Inflammatory macrophage (primary cell): ENCODE measurements at places on chromosomes 6 and 20.

GRCh38 chr6:43780293-43780692, 10.3 kb downstream of the VEGFA start:
- no peak for DNase-seq

DNA sequence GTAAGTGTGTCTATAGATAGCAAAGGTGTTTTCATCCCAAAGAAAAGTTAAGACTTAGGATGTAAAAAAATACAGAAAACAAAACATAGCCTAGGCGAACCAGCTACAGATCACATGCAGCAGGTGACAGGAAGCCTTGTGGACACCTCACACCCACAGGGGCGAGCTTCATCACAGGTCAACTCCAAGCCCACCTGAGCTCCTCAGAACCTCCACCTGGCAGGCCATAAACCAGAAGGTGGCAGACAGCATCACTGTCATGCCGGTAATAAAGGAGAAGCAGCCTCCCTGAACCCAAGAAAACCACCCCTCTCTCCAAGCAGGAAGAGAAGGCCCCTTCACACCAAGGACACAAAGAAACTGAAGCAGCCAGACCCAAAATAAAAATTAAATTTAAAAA, 1.0 kb downstream of the RALGAPA2 start:
- DNase-seq = no peak

GRCh38 chr6:34463299-34463698, 2.6 kb upstream of the PACSIN1 start:
- DNase-seq = no peak

DNA sequence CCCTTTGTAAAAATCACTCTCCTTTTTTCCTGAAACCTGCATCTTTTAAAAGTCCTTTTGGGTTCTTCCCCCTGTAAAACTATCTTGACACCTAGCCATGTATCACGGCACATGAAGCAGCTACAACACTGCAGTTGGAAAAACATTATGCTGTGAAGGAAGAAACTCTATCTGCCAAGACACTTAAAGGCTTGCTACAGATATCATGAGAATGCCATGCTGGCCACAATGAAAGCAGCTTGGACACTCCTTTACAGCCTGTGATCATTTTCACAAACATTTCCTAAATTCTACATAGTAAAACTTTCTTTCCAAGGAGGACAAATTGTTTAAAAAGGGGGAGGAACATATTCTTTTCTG, 31.8 kb downstream of the CNKSR3 start:
- DNase-seq = no peak

- peak; percentile 85 for DNase-seq
Observed at GRCh38 chr20:25042531-25043498, 15.1 kb downstream of the ACSS1 start.

DNA sequence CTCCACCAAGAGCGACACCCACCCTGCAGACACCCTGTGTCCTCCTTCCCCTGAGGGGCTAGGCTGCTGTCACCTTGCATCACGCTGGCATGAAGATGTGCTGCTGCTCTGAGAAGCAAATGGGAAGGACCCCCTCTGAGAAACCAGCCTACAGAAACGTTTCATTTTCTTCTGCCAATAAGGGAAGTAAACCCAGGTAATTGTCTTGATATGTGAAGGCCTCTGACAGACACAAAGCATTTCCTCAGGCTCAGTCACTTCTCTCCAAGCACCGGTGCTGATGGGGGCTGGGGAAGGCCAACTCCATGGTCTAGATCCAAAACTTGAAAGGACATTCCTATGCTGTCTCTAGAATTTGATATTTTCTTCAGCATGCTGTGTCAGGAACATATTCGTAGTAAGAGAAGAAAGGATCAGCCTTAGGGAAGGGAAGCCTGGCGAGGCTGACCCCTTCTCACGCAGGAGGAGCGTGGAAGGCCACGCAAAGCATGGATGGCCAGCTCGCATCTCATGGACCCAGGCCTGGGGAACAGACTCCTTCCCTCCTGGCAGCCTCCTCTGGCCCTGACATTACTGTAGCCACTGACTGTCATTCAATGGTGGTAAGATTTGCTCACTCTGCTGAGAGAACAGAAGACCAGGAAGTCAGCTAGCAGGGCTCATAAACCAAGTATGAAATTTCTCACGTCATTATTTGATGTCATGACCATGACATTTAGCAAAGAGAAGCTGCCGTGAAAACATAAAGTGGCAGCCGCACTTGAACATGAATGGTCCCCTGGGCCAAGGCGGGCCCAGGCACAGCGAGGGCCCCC, 20.4 kb downstream of the ACSS1 start:
- no peak for DNase-seq

GRCh38 chr20:1005452-1006027, 3.4 kb upstream of the RSPO4 start:
- peak; percentile 4 for DNase-seq

- DNase-seq = no peak
Observed at GRCh38 chr6:155584006-155584405, 128.4 kb upstream of the NOX3 start.

DNA sequence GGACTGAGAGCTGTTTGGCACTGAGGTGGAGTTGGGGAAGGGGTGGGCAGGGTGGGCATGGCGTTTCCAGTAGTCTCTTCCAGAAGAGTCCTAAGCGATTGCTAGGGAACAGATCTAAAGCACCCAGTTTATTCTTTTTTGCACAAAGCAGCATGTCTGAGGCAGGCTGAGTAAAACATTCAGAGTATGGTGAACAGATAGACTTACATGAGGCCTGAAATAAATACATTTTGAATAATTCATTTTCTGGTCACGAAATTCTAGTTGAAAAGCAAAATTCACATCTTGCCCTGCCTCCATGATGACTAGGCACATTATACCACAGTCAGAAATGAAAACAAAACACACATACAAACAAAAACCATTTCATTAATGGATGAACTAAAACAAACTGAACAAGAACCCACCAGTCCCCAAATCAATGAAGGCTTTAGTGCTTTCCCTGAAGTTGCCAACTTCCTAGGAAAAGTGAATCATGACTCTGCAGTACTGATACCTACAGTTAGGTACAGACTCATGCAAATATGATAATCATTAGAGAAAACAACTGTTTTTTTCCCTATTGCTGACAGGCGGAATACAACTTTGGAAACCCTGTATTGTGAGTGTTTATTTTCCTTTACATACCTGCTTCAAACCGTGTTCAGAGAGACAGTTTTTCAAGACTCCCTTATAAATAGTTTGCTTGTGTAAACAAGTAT, 702.9 kb upstream of the POU3F2 start:
- DNase-seq = no peak

DNA sequence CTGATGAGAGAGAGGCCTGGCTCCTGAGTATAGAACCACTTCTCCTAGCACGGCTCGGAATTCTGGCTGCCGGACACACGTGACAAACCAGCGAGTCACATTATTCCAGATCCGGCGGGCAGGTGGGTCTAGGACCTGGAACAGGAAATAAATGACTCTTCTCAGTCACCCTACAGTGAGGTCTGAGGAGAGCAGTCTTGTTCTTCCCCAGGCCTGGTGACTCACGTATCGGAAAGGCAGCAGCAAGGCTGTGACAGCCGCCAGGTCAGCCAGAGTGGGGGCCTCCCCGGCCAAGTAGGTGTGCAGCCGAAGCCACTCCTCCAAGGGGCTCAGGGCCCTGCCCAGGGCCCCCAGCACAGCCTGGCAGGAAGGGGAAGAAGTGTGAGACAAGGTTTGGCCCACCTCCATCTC, 2.8 kb downstream of the VARS1 start:
- DNase-seq = no peak

GRCh38 chr6:157461000-157461915, 80.3 kb downstream of the ZDHHC14 start:
- peak; percentile 15 for DNase-seq

DNA sequence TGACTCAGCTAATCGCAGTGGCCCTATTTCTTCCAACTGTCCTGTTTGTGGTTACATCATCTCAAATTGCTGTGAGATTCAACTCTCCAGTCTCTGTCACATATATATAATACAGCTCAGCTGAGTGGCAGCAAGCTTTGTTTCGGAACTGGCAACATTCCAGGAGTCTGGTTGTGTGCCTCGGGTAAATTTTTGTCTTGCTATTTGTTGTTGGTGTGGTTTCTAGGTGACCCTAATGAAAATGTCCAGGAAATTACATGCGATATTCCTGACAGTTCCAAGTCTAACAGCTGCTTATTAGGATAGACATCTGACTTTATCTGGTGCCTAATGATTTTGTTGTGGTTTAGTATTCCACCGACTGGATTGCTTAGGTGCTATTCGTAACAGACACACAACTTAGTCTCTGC, 581.8 kb downstream of the CD109 start:
- DNase-seq = no peak

- no peak for DNase-seq
Observed at GRCh38 chr6:64860203-64860602, 846.8 kb downstream of the EYS start.

DNA sequence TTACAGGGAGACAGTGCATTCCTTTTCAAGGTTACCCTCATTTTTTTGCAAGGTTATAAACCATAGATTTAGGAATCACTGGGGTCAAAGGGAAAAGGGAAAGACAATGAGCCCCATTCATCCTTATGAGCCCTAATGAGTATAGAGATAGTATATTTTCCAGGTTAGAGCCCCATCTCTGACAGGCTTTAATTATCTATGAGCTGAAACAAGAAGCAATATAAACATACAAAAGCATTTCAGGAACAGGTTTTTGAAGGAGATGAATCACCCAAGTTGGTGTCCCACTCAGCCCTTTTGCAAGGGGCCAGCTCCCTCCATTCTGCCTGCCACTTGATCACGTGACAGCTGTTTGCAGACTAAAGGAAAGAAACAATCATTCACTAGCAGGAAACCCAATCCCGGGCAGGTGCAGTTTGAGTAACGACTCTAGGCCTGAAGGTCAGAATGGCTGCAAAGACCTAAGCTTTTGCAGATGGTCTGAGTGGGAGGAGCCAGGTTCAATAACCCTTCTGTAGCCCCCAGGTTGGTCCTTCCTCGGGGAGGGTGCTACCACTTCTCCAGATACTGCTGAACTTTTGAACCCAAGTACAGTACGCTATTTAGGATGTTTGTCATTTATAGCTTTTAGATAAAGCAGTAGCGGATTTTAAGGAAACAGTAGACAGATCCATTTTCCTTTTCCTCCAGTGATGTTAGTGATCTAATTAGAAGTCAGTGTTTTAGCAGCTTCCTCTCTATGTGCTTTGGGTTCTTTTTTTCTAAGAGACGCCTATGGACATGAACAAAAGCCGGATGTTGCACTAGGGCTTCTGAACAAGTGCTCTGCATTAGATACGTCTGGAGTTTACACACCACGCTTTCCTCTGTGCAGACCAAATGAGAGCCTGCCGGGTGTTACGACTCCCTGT, 253.2 kb downstream of the SOX4 start:
- peak; percentile 47 for DNase-seq

- DNase-seq = no peak
Observed at GRCh38 chr6:104688283-104688969, 171.3 kb downstream of the HACE1 start.

DNA sequence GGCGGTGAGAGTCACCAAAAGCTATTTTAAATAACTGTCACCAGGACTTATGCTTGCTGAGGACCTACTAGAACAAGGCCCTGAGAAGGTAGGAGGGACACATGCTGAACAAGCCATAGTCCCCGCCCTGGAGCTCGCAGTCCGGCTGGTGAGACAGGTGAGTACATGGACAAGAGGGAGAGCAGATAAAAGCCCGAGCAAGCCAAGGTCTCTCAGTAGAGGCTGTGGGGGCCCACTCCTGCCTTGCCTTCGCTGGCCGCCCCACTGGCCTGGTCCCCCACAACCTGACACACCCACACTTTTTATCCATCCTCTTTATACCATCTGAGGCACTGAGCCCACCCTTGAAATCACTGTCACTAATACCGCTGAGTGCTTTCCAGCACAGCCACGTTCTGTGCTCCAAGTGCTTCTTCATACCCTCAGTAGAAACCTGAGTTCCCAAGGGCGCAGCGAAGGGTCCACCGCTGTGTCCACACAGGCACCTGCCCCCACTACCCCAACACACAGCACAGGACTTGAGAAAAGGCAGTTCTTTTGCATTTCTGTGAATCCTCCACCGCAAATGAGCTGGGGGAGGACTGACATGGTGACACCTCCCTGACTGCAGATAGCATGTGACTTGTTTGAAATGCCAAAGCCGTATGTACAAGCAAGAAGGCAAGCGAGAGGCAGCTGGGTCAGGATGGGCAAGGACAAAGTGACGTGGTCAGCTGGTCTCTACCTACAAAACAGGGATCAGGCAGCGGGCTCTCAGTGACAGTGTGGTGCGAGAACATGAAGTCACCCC, 12.1 kb downstream of the DDRGK1 start:
- no peak for DNase-seq

DNA sequence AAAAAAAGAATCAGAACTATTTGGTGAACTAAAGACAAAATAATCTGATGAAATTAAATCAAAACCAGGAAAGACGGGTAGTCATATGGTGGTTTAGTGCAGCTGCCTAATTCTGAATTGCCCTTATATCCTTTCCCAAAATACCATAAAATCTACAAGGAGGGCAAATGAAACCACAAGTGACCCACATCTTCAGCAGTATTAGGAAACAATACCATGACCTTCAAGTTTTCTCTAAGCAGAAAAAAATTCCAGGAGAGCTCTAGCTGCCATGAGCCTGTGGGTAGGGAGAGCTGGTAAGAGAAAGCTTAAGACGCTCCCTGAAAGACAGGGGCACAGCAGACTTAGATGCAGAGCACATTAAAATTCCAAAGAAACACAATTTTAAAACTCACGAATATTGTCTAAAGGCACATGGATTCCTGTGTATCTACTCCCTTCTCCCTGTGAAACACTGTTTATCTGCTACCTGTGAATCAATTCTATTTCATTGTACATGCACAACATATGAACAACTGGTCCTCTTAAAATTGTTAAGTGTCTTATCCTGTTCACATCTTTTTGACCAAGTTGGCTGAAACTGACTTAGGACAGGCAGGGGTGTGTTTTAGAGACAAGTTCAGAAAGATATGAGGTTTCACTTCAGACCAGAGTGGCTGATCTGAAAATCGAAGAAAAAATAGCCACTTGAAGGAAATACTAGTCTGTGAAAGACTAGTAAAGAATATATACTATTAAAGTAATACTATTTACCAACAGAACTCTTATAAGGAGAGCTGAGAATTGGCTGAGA, 153.6 kb upstream of the SHLD1 start:
- no peak for DNase-seq

- peak; percentile 92 for DNase-seq
Observed at GRCh38 chr20:51345601-51346101, 196.9 kb downstream of the NFATC2 start.

DNA sequence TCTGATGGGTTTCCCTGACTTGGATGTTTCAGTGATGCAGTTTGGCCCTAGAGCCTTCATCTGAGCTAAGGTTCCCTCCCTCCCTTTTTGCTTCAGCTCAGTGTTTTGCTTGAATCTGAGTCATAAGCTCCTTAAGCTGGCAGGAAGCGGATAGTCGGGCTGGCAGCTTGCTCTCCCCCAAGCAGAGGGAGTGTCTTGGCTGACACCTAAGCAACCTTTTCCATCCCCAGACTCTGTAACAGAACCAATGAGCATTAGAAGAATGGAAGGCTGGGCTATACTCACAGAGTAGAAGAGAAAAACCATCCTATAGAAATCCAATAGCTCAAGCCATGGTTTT, 98.3 kb downstream of the HAO1 start:
- no peak for DNase-seq

GRCh38 chr6:21001736-21002135, 467.5 kb downstream of the CDKAL1 start:
- DNase-seq = no peak
